C1 segment of cervical spinal cord (tissue), 14 donors: ENCODE measurements at places on chromosomes 16 and 17.
A peak's percentile ranks its signal among the peaks of the same experiment; 100 is the strongest.

DNA sequence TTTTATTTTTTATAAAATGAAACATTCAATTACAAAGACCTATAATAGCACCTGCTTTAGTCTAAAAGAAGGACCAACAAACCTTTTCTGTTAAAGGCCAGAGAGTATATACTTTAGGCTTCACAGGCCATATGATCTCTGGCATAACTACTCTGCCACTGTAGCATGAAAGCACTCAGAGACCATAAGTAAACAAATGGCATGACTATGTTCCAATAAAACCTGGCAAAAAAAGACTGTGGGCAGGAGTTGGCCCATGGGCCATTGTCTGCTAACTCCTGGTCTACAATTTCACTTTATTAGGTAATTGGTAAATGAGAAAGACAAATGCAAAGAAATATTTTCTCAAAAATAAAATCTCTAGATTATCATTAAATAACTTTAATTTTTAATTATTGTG, 14.9 kb downstream of the CEP112 start:
- no peak for DNase-seq

DNA sequence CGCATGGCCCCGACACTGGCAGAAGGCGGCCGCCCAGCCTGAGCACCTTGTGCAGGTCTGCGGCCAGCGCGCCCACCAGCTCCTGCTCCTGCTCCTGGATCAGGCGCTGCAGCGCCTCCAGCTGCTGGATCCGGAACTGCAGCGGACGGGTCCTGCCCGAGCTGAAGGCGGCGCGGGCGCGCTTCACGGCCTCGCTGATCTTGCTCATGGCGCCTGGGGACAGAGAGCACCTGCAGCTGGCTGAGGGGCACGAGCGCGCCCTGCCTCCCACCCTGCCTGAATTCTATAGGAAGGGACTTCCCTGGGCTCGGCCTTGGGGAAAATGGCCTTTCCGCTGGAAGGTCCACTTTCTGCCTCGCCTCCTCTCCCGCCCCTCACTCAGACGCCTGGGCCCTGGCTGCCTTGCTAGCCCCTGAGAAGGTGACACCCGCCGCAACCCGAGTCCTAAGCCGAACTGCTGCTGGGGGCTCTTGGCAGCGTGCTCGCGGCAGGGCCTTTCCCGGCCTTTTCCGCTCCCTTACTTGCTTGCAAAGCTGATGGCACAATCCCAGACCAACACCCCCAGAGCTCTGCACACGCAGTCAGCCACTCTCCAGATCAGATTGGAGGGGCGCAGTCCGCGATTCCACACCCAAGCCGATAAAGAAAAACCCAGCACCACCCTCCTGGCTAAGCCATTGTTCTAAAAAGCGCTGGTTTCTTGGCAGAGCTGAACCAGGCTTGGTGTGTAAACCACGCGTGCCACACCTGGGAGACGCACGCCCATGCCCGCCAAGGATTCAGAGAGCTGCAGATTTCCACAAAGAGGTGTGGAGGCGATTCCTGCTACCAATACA, 3.0 kb downstream of the ALDH3A1 start:
- DNase-seq, result peak; percentile 79

GRCh38 chr17:14903854-14904253, 361.3 kb downstream of the PMP22 start:
- DNase-seq, result no peak

- peak; percentile 26 for DNase-seq
Measured at GRCh38 chr17:56914581-56915273, 878 bp upstream of the TRIM25 start.

DNA sequence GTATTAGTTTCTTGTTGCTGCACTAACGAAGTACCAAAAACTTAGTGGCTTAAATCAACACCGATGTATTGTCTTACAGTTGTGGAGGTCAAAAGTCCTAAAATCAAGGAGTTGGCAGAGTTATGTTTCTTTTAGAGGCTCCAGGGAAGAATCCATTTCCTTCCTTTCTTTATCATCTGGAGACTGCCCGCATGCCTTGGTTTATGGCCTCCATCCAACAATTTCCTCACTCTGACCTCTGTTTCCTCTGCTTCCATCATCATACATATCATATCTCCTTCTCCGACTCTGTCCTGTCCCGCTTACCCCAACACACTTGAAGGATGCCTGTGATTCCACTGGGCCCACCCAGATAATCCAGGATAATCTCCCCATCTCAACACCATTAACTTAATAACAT, 627.8 kb downstream of the KCNJ2 start:
- no peak for DNase-seq

DNA sequence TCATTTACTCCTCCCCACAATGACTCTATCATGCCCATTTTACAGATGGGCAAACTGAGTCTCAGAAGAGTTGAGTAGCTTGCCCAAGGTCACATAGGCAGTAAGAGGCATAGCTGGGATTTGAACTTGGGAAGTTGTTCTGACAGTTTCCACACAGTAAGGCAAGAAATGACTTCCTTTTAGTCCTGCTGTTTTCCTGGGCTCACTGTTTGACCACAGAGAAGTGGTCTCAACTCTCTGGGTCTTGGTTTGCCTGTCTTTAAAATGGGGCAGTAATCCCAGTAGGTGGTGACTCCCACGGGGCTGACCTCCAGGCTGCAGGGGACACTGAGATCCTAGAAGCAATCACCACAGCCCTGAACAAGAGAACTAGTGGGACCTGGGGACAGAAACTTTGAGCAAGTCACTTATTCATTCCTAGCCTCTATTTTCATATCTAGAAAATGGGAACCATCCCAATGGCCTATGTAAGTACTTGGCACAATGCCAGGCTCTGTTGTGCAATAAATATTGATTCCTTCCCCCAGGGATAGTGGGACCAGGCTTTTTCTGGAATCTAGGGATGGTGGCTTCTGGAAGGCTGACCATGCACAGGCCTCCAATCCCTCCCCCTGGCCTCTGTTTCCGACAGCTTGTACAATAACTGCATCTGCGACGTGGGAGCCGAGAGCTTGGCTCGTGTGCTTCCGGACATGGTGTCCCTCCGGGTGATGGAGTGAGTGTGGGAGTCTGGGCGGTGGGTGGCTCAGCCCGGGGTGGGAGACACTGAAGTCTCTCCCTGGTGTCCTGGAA, 20.5 kb downstream of the DEXI start:
- DNase-seq, result no peak

- DNase-seq, result no peak
Measured at GRCh38 chr17:56832446-56832845, 1.3 kb downstream of the C17orf67 start.

GRCh38 chr16:15773968-15774367, 82.9 kb downstream of the MYH11 start:
- no peak for DNase-seq

DNA sequence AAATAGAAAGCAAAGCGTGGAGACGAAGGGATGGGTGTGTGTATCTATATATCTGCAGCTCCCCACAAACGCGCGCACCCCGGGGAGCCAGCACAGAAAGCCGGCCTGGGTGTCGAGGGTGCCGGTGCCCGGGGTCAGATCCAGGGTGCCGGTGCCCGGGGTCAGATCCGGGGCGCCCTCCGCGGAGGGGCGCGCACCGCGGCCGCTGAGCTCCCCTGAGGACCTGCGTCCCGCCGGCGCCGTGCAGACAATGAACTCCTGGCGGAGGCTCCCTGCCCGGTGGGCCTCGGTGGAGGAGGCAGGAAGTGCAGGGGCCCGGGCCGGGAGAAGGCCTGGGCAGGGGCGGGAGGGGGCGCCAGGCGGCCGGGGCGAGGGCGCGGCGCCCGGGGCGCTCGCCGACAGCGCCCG, 1.1 kb downstream of the ZNF423 start:
- DNase-seq, result no peak

DNA sequence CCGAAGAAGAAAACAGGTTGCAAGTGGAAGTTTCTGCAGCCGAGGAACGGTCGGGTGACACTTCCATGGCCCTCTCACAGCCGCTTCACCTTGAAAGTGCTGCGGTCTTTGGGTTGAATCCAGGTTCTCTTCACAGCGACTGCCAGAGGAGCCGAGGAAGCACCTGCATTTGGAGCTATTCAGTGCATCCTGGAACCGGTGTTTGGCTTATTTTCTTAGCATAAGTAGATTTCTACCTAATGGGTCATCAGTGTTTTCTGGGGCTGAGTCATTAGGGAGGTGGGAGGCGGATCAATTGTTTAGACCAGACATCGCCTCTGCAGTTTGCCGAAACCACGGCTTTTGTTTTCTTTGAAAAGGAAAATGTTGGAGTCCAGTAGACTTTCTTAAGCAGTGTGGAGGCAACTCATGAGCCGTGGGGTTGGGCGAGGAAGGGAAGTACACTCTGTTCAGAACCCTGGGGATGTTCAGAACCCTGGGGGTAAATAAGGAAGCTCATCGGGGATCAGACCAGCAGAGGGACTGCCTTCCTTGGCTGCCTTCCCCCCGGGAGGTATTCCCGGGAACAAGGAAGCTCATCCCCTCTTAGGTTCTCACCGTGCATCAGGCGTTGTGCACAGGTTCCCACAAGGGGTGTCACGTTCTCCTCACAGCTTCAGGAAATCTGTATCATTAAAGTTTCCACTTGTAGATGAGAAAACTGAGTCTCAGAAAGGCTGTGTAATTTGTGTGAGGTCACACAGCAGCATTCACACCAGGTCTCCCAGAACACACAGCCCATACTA, 361.5 kb downstream of the SNX29 start:
- no peak for DNase-seq

DNA sequence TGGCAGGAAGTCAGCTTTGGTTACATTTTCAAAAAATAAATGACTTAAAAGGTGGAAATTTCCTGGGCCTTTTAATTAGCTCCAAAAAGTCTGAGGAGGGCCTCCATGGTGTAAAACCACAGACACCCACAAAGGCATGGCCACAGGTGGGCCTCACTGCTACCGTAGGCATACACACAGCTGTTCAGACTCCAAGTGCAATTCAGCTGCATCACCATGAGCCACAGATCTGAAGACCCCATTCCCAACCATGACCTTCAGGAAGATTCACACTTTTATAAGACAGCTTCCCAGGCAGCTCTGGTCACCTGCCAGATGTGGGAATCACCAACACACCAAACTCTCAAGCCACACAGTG, 20.6 kb downstream of the CSNK2A2 start:
- no peak for DNase-seq

GRCh38 chr17:80113033-80113484, 11.7 kb downstream of the GAA start:
- no peak for DNase-seq

DNA sequence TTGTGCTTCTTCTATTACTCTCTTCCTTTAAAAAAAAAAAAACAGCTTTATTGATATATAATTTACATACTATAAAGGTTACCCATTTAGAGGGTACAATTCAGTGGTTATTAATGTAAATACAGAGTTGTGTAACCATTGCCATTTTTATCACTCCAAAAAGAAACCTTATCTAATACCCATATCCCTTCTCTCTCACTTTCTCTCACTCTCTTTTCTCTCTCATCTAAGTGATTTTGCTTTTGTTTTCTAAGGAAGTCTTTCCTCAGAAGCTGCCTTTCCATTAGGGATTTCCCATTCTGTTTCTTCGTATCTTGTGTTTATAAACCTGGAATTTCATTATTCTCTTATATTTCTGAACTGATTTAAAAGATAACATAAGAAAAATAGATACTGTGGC, 55.5 kb downstream of the NFAT5 start:
- no peak for DNase-seq

DNA sequence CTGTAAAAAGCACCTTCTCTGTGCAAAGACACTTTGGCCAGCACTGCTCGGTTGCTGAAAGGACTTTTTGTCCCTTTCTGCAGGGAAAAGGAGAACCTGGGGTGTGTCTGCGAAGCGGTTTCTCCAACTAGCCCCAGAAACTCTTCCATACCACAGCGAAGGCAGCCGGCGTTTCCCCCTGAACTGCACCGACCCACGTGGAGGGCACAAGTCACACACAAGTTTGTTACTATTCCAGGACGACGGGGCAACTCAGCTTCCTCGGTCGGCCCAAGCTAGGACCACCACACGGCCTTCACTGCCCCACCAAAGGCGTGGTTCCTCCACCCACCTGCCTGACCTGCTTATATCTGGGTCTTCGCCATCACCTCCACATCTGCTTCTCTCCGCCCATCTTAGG, 1.9 kb downstream of the RTN4RL1 start:
- DNase-seq, result no peak

GRCh38 chr16:66263973-66264310, 102.5 kb upstream of the CDH5 start:
- no peak for DNase-seq

GRCh38 chr17:82924812-82925211, 85.0 kb upstream of the ZNF750 start:
- no peak for DNase-seq

- DNase-seq, result no peak
Measured at GRCh38 chr16:6068063-6068462, 970.5 kb upstream of the EEF2KMT start.

DNA sequence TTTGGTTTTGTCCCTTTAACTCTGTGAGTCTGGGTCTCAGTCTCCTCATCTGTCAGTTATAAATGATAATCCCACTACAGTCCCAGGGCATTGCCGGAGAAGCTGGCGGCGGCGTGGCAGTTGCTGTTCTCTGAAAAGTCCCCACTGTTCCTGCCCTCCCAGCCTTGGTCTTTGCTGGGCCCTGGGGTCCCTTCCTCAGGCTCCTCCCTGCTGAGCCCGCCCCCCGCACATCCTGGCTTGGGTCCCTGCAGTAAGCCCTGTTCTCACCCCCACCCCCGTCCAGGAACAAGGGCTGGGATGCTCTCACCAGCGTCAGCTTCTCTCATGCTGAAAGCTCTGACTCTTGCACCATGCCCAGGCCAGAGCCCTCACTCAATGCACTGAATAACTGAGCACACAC, 35.3 kb upstream of the PEMT start:
- DNase-seq, result no peak

- DNase-seq, result no peak
Measured at GRCh38 chr17:38703742-38704605, 1.1 kb upstream of the MLLT6 start.

GRCh38 chr17:27939474-27940465, 46.6 kb upstream of the LYRM9 start:
- no peak for DNase-seq

- peak; percentile 75 for DNase-seq
Measured at GRCh38 chr17:40311575-40311974, 2.6 kb downstream of the RARA start.

DNA sequence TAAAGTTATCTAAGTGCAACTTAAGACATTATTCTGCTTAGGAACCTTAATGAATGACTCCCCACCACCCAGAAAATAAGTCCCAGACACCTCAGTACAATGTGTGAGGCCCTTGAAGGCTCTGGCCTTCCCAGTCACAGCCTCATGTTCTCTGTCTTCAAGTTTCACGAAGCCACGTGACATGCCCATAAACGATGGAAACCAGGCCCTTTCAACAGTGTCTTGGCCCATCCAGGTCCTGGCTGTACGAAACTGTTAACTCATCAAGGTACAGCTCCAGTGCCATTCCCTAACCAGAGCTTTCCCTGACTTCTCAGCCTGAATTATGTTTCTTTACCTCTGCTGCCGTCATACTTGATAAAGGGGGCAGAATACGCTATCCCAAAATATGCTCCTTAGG, 69.0 kb downstream of the ARHGAP17 start:
- DNase-seq, result no peak

- DNase-seq, result no peak
Measured at GRCh38 chr16:27190316-27190871, 12.9 kb upstream of the KDM8 start.

- DNase-seq, result no peak
Measured at GRCh38 chr16:55641430-55642056, 14.2 kb upstream of the SLC6A2 start.
